Temporal lobe (tissue), 4 donors: ENCODE measurements at places on chromosomes 1 and 21. TPM values are rescaled to one million over a fixed set of nuclear protein-coding genes. Genes with fewer than 3 reads are reported as not detected.

ACTL8 gene
- not detected for total RNA-seq

EPHA2 gene
- total RNA-seq, result 1.7 TPM

NCMAP gene
- under 0.01 TPM for total RNA-seq

INAVA gene
- total RNA-seq, result 0.98 TPM

FAM229A gene
- 2.2 TPM for total RNA-seq

RGS4 gene
- total RNA-seq, result 2.0 TPM

SH2D1B gene
- not detected for total RNA-seq

NKAIN1 gene
- 27.0 TPM for total RNA-seq

TSPEAR gene
- total RNA-seq, result not detected

PPM1J gene
- total RNA-seq, result 4.9 TPM

MMEL1 gene
- 7.6 TPM for total RNA-seq

KRTAP22-1 gene
- total RNA-seq, result not detected

CELSR2 gene
- total RNA-seq, result 46.5 TPM

EXO1 gene
- total RNA-seq, result 2.2 TPM

FCGR3A gene
- 2.5 TPM for total RNA-seq

C1orf174 gene
- total RNA-seq, result 11.3 TPM

SPATA46 gene
- total RNA-seq, result not detected

ETNK2 gene
- 17.0 TPM for total RNA-seq

GDAP2 gene
- 47.5 TPM for total RNA-seq

CLEC20A gene
- not detected for total RNA-seq

IQGAP3 gene
- 0.98 TPM for total RNA-seq

CDC42SE1 gene
- 28.5 TPM for total RNA-seq

FMOD gene
- 2.2 TPM for total RNA-seq

PGLYRP4 gene
- not detected for total RNA-seq

CFAP107 gene
- total RNA-seq, result not detected

PHLDA3 gene
- 7.1 TPM for total RNA-seq

DIP2A gene
- total RNA-seq, result 32.0 TPM

KMO gene
- 0.25 TPM for total RNA-seq

OR2T35 gene
- total RNA-seq, result not detected

WASF2 gene
- 10.1 TPM for total RNA-seq

TRIM33 gene
- 76.0 TPM for total RNA-seq

CLCA2 gene
- total RNA-seq, result under 0.01 TPM
